ENCODE measurements at places on chromosomes 6 and 20. TPM values are rescaled to one million over a fixed set of nuclear protein-coding genes. Genes with fewer than 3 reads are reported as not detected.

- no peak overlapping the region for H3K27ac ChIP-seq
- H3K4me1 ChIP-seq, result no peaks in the 10 kb centered on the region
- H3K36me3 ChIP-seq, result peaks cover 13% of the 10 kb centered on the region
Observed at GRCh38 chr20:4781637-4782377, 60.1 kb downstream of the PRND start.

DNA sequence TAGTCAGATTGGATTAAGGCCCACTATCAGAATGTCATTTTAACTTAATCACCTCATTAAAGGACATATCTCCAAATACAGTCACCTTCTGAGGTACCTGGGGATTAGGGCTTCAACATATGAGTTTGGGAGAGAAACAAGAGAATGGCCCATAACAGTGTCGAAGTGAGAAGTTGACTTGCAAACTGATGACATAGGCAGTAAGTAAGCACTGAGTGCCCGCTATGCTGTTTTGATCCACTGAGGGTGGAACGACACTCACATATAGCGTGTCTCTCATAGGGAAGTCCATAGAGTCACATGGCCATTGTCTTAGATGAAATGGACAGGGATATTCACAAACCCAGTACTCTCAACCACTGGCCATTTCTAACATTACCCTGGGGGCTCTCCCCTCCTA is 264.2 kb downstream of the SAMD5 start:
- no peak overlapping the region for H3K27ac ChIP-seq
- DNase-seq, result no peak
- no peak overlapping the region for H3K4me3 ChIP-seq
- H3K27me3 ChIP-seq, result peaks cover 4% of the 10 kb centered on the region
- peaks cover 4% of the 10 kb centered on the region for H3K36me3 ChIP-seq

GRCh38 chr20:20837574-20838021 is 125.2 kb upstream of the RALGAPA2 start:
- no peak overlapping the region for H3K4me3 ChIP-seq
- no peaks in the 10 kb centered on the region for H3K4me1 ChIP-seq
- no peak overlapping the region for H3K27ac ChIP-seq
- no peaks in the 10 kb centered on the region for H3K27me3 ChIP-seq
- DNase-seq, result peak; percentile 75
- H3K36me3 ChIP-seq, result no peaks in the 10 kb centered on the region

DNA sequence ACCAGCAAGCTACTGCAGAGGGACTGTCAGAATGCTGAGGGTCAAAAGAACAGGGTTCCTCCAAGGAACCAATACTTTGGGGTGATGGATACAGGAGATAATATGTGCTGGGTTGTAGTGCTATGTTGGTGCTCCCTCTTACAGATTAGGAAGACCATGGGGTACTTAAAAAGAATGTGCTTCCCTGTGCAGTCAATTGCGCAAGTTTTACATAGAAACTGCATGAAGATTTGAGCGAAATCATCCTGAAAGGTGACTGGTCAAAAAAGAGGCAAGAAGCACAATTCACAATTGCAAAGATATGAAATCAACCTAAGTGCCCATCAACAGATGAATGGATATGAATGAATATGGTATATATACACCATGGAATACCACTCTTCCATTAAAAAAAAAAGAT is 33.9 kb downstream of the GABRR1 start:
- peaks cover 3% of the 10 kb centered on the region for H3K4me1 ChIP-seq
- H3K4me3 ChIP-seq, result no peak overlapping the region
- no peaks in the 10 kb centered on the region for H3K36me3 ChIP-seq
- no peak overlapping the region for H3K27ac ChIP-seq
- DNase-seq, result no peak

- DNase-seq, result no peak
- H3K27ac ChIP-seq, result no peak overlapping the region
- H3K4me3 ChIP-seq, result no peak overlapping the region
- H3K4me1 ChIP-seq, result peaks cover 7% of the 10 kb centered on the region
- H3K27me3 ChIP-seq, result no peaks in the 10 kb centered on the region
- no peaks in the 10 kb centered on the region for H3K36me3 ChIP-seq
Observed at GRCh38 chr6:82268301-82268846, 20.8 kb upstream of the IBTK start.

DNA sequence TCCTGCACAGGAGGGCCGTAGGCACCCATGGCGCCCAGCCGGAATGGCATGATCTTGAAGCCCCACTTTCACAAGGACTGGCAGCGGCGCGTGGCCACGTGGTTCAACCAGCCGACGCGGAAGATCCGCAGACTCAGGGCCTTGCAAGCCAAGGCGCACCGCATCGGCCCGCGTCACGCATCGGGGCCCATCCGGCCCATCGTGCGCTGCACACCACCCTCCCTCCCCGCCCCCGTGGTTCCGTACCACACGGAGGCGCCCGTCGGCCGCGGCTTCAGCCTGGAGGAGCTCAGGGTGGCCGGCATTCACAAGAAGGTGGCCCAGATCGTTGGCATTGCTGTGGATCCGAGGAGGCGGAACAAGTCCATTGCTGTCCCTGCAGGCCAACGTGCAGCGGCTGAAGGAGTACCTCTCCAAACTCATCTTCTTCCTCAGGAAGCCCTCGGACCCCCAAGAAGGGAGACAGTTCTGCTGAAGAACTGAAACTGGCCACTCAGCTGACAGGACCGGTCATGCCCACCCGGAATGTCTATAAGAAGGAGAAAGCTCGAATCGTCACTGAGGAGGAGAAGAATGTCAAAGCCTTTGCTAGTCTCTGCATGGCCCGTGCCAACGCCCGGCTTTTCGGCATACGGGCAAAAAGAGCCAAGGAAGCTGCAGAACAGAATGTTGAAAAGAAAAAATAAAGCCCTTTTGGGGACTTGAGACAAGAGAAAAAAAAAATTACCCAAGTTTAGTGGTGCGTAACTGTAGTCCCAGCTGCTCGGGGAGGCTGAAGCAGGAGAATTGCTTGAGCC is 9.9 kb upstream of the NCOA5 start:
- no peak overlapping the region for H3K4me3 ChIP-seq
- H3K27ac ChIP-seq, result no peak overlapping the region
- H3K4me1 ChIP-seq, result no peaks in the 10 kb centered on the region
- peaks cover 11% of the 10 kb centered on the region for H3K36me3 ChIP-seq
- H3K27me3 ChIP-seq, result peaks cover 2% of the 10 kb centered on the region

DNA sequence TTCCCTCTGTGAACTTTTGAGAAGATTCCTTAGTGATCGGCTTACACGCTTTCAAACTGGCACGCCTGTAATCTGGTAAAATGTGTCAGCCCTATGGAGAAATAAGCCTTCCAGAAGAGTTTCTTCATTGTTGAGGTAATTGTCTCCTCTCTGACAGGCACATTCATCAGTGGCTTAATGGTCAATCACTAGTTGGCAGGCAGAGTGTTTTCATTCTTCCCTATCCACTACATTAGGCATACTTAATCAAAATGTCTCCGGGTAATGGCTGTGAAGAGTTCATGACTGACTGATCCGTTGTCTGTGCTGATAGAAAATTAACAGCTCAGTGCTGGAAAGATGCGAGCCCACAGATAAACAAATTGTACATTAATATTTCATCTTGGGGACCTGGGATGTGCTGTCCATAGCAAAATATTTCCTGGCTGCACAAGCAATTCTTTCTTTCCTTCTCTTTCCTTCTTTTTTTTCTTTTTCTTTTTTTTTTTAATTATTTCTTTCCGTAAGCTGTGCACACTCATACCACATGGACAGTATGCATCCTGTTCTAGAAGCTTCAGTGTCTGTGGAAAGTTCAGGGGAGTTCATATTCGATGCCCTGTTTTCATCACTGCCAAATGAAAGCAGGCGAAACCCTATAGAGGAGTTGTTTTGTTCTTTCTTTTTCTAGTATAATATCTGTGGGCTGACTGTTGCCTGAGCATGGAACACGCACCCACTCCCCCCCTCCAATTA is 31.4 kb downstream of the TSHZ2 start:
- DNase-seq, result no peak
- peaks cover 23% of the 10 kb centered on the region for H3K4me1 ChIP-seq
- H3K27ac ChIP-seq, result no peak overlapping the region
- H3K4me3 ChIP-seq, result no peak overlapping the region
- no peaks in the 10 kb centered on the region for H3K36me3 ChIP-seq

DNA sequence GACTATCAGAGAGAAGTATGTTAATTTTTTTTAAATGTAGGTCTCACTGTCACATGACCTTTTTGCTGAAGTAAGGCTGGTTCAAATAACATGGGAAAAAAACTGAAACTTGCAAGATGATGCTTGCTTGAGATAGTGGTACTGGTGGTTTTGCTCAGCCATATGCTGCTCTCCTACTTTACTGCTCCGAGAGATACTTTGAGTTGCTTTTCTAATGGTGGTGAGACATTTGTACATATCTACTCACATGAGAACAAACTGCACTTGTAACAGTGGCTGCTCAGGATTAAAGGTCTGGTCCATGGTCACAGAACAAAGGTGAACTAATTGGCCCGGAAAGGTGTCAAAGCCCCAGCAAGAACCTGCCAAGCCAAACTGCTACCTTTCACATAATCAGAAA is 106.2 kb upstream of the BEND3 start:
- H3K4me1 ChIP-seq, result no peaks in the 10 kb centered on the region
- H3K4me3 ChIP-seq, result no peak overlapping the region
- peaks cover 2% of the 10 kb centered on the region for H3K27me3 ChIP-seq
- H3K27ac ChIP-seq, result no peak overlapping the region
- no peaks in the 10 kb centered on the region for H3K36me3 ChIP-seq

Gene TMEM170B
- 11.0 TPM for total RNA-seq

Gene TMEM217
- total RNA-seq, result not detected

Gene MCCD1
- not detected for total RNA-seq

All from glutamatergic neuron (in vitro differentiated cells).